ENCODE measurements at places on chromosomes 5 and 9.

DNA sequence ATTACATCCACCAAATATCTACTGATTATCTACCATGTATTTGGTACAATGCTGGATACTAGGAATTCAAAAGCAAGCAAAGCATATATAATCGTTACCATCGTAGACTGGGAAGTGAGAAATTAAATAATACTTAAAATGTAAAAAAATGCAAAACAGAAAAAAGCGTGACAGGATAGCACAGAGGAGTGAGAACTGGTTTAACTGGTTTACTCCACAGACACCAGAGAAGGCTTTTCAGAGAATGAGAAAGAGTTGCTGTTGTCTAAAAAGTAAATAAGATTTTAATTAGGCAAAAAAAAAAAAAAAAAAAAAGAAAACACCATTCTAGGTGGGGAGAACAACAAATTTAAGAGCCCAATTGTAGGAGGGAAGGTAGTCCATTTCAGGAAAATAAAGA lies 657.9 kb upstream of the ST8SIA4 start:
- no peak for DNase-seq

GRCh38 chr9:34403554-34404380 lies 27.1 kb upstream of the MYORG start:
- peak; percentile 35 for DNase-seq

DNA sequence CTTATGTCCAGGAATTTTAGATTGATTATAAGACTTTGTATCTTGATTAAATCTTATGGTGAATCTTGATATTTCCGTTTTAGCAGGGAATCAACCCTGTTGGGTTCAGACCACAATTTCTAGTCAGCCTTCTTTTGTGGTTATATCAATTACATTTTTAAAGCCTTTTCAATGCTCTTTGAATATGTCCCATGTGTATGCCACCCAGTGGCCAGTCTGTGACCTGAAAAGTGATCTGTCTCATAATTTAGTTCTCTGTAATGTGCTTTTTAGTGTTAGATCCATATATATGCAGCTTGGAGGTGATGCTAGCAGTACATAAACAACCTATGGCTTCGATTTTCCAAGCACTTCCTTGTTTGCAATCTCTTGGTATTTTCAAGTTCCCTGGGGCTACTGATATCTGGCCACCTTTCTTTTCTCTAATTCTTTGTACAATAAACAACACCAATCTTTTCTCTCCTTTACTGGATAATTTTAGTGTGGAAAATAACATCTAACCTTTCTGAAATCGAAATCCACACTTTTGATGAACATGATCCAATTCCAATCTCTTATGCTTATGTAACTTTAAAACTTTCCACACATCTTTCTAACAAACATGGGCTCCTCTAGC lies 28.8 kb downstream of the PDE8B start:
- no peak for DNase-seq

DNA sequence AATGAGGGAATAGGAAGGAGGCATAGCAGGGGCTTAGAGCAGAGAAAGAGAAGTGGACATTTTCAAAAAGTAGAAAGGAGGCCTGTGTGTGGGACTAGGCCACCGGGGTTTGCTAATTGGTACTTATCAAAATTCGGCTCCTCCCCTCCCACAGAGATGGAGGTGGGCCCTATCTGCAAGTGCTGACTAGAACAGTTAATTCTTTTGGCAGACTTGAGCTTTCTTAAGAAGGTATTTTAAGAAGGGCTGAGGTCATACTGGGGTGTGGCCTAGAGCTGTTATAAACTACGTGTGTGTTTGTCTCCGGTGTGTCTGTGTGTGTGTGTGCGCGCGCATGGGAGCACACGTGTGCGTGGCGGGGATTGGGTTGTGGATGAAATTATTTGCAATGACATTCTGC lies 1086.5 kb downstream of the EFNA5 start:
- no peak for DNase-seq

GRCh38 chr9:84146893-84147710 lies 166.5 kb downstream of the RMI1 start:
- DNase-seq = no peak

DNA sequence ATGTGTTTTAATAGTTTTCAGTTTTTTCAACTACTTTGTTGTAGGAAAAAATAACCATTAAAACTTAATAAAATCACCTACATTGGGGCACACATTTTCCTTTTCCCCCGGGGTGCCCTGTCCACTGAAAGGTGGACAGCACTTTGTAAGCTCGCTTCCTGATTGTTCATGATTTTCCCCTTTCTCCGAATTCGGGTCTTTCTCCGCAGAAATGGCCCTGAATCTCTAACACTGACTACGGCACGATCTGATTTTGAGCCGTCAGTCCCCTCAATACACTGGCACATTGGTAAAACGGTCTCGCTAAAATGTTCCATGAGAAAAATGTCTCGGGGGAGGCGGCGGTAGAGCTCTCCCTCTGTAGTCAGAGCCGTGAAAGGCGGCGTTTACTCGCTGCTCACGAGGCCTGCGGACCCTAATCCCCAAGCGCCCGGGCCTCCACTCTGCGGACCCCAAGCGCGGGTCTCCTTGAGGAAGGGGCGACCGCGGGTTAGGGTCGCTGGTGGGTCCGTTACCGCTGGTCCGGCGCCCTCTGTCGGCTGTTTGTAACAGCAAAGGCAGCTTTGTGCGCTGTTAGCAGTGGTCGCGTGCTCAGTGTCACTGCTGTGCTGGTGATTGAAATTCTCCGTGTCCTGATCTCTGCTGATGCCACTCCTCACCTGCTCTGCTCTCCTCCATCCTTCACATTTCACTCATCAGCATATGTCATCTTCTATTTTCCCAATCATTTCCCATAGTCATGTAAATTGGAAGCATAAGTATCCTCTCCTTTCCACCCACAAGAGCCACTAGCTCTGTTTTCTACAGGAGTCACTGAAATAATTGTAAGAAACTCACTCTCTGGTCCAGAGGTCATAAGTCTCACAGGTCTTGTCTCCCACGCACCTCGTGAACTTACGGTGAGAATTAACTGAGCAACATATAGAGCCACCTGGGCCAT lies 10.8 kb upstream of the IFNA2 start:
- DNase-seq = peak; percentile 45

All from effector CD4-positive, alpha-beta T cell (primary cell).